ENCODE measurements at places on chromosomes 11 and 22. TPM values are rescaled to one million over a fixed set of nuclear protein-coding genes. Genes with fewer than 3 reads are reported as not detected.

DNA sequence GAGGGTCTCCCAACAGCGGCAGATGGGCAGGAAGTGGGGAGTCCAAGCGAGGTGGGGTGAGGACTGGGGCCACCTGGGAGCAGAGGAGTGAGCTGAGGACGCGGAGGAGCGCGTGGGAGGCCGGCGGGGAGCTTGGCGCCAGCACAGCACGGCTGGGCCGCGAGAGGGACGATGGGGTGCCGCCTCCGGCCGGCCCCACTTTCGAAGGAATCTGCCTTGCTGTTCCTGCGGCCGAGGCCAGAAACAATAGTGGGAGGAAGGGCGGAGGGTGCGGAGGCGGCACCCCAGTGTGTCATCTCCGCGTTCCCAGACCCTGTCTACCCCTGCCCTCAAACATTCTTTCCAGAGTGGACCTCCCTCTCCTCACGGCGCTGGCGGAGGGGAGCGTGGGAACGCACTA lies 5.5 kb downstream of the INS start:
- no peak for DNase-seq

DNA sequence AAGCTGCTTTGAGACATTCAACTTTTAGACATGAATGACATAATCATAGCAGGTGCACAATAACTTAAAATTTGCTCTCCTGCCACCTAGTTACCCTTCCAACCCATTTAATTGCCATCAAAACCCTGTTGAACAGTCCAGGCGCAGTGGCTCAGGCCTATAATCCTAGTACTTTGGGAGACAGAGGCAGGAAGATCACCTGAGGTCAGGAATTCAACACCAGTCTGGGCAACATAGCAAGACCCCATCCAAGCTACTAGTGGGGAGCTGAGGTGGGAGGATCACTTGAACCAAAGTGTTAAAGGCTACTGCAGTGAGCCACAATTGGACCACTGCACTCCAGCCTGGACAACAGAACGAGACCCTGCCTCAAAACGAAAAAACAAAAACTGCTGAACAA lies 4.0 kb upstream of the PHF21A start:
- DNase-seq: no peak

Gene MYEOV
- total RNA-seq: 0.88 TPM

DNA sequence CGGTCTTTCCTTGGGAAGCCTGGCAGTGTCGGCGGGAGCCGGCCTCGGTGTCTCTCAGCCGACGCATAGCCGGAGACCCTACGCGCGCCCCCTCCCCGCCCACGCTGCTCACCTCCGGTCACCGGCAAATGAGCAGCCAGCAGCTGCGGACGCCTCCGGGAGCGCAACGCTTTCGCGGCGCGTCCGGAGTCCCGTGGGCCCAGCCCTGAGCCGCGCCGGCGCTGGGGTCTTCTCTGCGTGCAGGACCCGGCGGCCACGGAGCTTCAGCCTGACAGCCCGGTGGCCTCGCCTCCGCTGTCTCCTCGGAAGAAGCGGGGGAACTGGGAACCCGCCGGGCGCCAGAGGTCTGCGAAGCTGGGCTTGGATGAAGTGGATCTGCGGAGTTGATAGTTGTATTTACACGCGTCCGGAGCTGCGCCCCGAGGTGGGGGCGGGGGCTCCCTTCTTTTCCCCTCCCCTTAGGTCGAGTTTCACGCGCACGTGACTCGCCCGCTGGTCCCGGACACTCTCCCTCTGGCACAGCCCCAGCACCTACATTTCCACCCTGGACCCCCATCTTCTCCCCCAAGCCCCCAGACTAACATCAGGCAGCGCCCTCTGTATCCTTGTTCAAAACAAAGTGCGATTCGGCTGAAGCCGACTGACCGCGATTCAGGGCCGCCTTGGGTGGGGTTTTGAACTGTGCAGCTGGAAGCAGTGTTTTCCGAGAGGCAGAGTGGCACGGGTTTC lies at the start of gene SLC43A1:
SLC43A1 (minus strand) TSS at position 371 of the 729 bp plus-strand sequence. CDS start 1,591 bp downstream, outside the sequence.
- DNase-seq: peak; percentile 91

DNA sequence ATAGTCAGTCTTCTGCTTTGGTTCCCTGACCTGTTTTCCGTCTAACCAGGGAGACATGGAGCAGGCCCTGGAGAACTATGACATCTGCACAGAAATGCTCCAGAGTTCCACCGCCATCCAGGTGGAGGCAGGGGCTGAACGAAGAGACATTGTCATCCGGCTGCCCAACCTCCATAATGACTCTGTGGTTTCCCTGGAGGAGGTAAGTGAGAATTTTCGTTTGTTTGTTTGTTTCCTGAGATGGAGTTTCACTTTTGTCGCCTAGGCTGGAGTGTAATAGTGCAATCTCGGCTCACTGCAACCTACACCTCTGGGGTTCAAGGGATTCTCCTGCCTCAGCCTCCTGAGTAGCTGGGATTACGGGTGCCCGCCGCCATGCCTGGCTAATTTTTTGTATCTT lies 52.9 kb downstream of the CABIN1 start:
- DNase-seq: no peak

DNA sequence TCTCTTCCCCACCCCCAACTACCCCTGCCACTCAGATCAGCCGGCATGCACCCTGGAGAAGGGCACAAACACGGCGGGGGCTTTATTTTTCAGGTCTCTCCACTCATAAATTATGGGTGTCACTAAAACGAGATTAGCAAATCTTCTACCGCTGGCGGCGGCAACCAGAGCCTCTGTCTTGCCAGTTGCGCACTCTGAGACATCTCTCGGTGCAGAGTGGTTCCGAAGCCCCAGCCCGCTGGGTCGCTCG lies 125.3 kb upstream of the C11orf58 start:
- DNase-seq: no peak

DNA sequence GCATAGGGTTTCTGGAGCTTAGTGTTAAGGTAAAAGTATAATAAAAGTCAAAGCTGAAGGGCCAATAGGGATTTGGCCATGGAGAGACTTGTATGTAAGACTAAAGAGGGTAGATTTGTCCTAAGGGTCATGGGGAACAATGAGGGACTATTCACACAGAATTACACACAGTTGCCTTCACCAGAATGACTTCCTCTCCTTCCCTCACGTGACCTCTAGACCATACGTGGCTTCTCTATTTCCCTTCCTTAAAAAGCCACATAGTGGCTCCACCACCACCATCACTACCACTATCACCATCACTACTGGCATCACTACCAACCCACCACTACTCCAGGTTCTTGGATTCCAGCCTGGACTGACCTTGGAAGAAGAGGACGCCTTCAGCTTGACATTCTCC lies 2.8 kb downstream of the HPX start:
- no peak for DNase-seq

Gene FADD
- total RNA-seq: 52.2 TPM

DNA sequence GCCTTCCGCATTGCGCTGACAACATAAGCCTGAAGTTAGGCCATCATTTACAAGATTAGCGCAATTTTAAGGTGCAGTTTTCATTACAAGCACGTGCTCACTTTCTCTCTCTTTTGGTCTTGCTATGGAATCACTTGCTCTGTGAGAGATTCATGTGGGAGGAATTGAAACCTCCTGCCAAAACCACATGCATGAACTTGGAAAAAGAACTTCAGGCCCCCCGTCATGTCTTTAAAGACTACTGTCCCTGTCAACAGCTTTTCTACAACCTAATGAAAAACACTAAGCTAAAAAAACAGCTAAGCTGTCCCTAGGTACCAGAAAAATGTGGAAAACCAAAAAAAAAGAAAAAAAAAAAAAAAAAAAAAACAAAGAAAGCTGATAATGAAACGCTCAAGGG lies 1707.6 kb upstream of the RAG2 start:
- DNase-seq: no peak

GRCh38 chr22:30511109-30511508 lies 5.6 kb upstream of the SEC14L4 start:
- DNase-seq: no peak

- peak; percentile 100 for DNase-seq
Observed at GRCh38 chr11:67054346-67054835, 2.3 kb upstream of the RHOD start.

- DNase-seq: peak; percentile 51
Observed at GRCh38 chr11:2208691-2209369, 37.2 kb upstream of the TH start.

GRCh38 chr22:28116219-28116673 lies 197.2 kb upstream of the PITPNB start:
- DNase-seq: peak; percentile 70

DNA sequence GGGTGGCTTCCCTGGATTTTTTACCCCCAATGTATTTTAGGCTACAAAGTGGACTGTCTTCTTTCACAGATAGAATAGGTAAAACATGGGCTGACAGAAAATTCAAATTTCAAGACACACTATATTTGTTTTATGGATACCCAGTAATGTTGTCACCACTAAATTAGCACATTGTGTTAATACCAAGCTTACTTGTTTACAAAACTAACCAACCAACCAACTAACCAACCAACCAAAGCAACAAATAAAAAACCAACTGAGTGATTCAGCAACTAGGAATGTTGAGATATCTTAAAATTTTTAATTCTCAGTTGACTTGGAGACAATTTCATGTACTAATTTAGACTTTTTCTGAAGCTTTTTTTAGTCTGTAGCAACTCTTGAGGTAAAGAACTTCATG lies 69.3 kb upstream of the CTSC start:
- DNase-seq: no peak

Gene CSNK2A3
- 2.1 TPM for total RNA-seq

Gene GAL3ST1
- total RNA-seq: not detected

Gene HTR3A
- total RNA-seq: not detected

DNA sequence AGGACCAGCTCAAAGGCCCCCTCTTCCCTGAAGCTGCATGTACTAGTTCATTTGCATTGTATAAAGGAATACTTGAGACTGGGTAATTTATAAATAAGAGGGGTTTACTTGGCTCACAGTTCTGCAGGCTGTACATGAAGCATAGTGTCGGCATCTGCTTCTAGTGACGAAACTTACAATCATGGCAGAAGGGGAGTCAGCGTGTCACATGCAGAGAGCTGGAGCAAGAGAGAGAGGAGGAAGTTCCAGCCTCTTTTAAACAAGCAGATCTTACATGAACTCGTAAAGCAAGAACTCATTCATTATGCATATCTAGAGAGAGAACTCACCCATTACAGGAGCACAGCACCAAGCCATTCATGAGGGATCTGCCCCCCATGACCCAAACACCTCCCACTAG lies 7.1 kb upstream of the HMGXB4 start:
- DNase-seq: no peak

DNA sequence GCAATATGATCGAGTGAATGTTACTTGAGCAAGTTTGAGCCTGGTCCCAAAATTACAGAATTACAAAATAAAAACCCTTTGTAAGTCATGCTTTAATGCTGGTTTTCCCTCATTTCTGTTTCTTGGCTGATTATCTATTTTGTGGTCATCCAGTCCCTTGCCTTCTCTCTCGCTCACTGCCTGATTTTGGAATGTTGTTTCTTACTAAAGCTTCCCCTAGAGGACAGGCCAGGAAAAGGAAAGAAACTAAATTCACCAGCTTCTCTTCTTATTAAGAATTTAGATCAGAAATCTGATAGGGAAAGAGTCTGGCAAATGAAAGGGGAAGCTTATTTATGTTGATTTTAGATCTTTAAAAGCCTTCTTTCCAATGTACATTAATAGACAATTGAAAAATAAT lies 16.6 kb upstream of the BDNF start:
- DNase-seq: peak; percentile 80

GRCh38 chr11:108733479-108734116 lies 68.7 kb downstream of the DDX10 start:
- no peak for DNase-seq

GRCh38 chr22:19635644-19636043 lies 78.7 kb upstream of the SEPTIN5 start:
- no peak for DNase-seq

Gene OSBP2
- 4.3 TPM for total RNA-seq

- no peak for DNase-seq
Observed at GRCh38 chr22:24285245-24285644, 14.6 kb downstream of the SPECC1L start.

DNA sequence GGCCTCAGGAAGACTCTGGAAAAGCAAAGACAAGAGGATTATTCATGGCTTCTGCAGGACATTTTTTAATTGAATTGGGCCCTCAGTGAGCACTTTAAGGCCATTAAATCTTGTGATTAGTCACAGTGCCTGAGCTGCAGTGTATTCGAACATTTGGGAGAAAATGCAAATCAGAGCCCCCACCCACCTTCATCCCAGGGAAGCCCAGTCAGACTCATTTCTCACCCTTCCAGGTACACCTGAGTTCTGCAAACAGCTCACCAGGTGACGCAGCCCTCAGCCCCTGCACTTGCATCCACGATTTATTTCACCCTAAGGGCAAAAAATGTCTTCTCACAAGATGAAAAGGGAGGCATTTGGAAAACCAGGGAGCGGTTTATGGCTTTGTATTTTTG lies 128.7 kb downstream of the MPPED1 start:
- DNase-seq: no peak

DNA sequence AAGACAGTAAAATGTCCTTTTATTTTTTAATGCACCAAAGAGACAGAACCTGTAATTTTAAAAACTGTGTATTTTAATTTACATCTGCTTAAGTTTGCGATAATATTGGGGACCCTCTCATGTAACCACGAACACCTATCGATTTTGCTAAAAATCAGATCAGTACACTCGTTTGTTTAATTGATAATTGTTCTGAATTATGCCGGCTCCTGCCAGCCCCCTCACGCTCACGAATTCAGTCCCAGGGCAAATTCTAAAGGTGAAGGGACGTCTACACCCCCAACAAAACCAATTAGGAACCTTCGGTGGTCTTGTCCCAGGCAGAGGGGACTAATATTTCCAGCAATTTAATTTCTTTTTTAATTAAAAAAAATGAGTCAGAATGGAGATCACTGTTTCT lies 1.1 kb upstream of the CCND1 start:
- DNase-seq: no peak

DNA sequence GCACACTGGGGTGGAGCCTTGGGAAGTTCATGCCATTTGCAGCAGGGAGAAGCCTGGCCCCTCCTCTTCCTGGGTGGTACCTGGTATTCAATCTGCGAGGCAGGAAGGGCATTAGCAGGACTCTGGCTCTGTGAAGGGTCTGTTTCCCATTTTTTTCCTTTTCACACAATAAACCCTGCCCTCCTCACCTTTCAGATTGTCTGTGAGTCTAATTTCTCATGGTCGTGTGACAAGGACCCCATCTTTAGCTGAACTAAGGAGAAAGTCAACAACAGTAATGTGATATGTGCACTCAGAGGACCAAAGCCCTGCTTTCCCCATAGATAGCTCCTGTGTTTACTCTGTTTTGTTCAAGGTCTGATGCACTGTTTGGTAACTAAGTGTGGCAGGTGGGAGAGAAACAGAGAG lies 26.6 kb upstream of the CASP4 start:
- DNase-seq: no peak

- DNase-seq: peak; percentile 85
Observed at GRCh38 chr11:44306918-44307244, 3.1 kb downstream of the ALX4 start.
